GM23338 (cell line): ENCODE measurements at places on chromosomes 3 and 15. TPM values are rescaled to one million over a fixed set of nuclear protein-coding genes. Genes with fewer than 3 reads are reported as not detected.
A peak's percentile ranks its signal among the peaks of the same experiment; 100 is the strongest.

GRCh38 chr3:170003881-170004356, 33.9 kb upstream of the GPR160 start:
- no peaks in the 10 kb centered on the region for H3K36me3 ChIP-seq
- H3K27ac ChIP-seq = no peak overlapping the region
- H3K4me3 ChIP-seq = no peak overlapping the region
- DNase-seq = no peak
- no peaks in the 10 kb centered on the region for H3K4me1 ChIP-seq

- H3K4me1 ChIP-seq = no peaks in the 10 kb centered on the region
- no peaks in the 10 kb centered on the region for H3K27me3 ChIP-seq
- H3K4me3 ChIP-seq = no peak overlapping the region
- H3K36me3 ChIP-seq = no peaks in the 10 kb centered on the region
- no peak overlapping the region for H3K27ac ChIP-seq
Measured at GRCh38 chr3:132196113-132196512, 121.1 kb upstream of the ACP3 start.

GRCh38 chr3:89340408-89340807, 233.0 kb downstream of the EPHA3 start:
- H3K4me1 ChIP-seq = no peaks in the 10 kb centered on the region
- DNase-seq = no peak
- no peak overlapping the region for H3K4me3 ChIP-seq
- no peaks in the 10 kb centered on the region for H3K36me3 ChIP-seq
- no peaks in the 10 kb centered on the region for H3K27me3 ChIP-seq

- no peaks in the 10 kb centered on the region for H3K36me3 ChIP-seq
- no peak for DNase-seq
- H3K27me3 ChIP-seq = no peaks in the 10 kb centered on the region
- H3K27ac ChIP-seq = no peak overlapping the region
- H3K4me1 ChIP-seq = no peaks in the 10 kb centered on the region
Measured at GRCh38 chr3:64837986-64838735, 150.4 kb upstream of the ADAMTS9 start.

DNA sequence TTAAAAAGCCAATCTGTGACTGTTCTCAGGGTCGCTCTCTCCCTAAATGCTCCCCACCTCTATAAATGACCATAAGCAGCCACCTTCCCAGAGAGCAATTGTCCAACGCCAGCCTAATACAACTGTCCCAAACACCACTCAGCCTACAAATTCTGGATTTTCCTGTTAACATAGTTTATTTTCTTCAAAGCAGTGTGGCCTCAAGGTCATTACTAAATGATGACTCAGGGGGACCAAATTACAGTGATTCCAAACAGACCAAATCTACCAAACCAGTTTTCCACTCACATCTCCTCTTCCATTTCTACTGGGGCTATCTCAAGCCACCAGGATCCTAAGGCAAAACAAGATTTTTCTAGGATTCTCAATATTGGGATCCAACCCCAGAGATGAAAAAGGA, 22.5 kb downstream of the HEXA start:
- H3K36me3 ChIP-seq = 0 out of 2 replicates have a peak, but pooled peaks cover 4% of the 10 kb centered on the region
- H3K27me3 ChIP-seq = no peaks in the 10 kb centered on the region
- H3K4me1 ChIP-seq = no peaks in the 10 kb centered on the region
- no peak overlapping the region for H3K27ac ChIP-seq
- no peak overlapping the region for H3K4me3 ChIP-seq

- no peaks in the 10 kb centered on the region for H3K27me3 ChIP-seq
- H3K27ac ChIP-seq = no peak overlapping the region
- DNase-seq = no peak
- no peaks in the 10 kb centered on the region for H3K36me3 ChIP-seq
- no peak overlapping the region for H3K4me3 ChIP-seq
Measured at GRCh38 chr15:82873000-82873680, 63.7 kb downstream of the WHAMM start.

- H3K4me3 ChIP-seq = no peak overlapping the region
- no peaks in the 10 kb centered on the region for H3K36me3 ChIP-seq
- H3K27me3 ChIP-seq = no peaks in the 10 kb centered on the region
- peaks cover 7% of the 10 kb centered on the region for H3K4me1 ChIP-seq
- no peak for DNase-seq
Measured at GRCh38 chr3:18761530-18761929, 336.4 kb upstream of the SATB1 start.

GRCh38 chr3:166457382-166457781, 620.2 kb upstream of the BCHE start:
- no peak overlapping the region for H3K4me3 ChIP-seq
- DNase-seq = no peak
- no peaks in the 10 kb centered on the region for H3K27me3 ChIP-seq

- no peaks in the 10 kb centered on the region for H3K27me3 ChIP-seq
- no peaks in the 10 kb centered on the region for H3K36me3 ChIP-seq
- H3K4me3 ChIP-seq = no peak overlapping the region
- no peaks in the 10 kb centered on the region for H3K4me1 ChIP-seq
- no peak for DNase-seq
Measured at GRCh38 chr3:178260887-178261565, 275.2 kb upstream of the KCNMB2 start.

DNA sequence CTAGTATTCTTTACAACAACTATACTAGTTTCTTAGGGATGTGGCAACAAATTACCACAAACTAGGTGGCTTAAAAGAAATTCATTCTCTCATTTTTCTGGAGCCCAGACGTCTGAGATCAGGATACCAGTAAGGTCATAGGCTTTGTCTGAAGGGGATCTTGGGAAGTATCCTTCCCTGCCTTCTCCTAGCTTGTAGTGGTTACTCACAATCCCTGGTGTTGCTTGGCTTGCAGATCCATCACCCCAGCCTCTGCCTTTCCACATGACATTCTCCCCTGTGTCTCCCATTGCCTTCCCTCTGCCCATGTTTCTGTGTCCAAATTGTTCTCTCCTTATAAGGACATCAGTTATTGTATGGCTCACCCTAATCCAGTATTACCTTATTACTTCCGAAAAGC, 24.3 kb upstream of the CLDN1 start:
- H3K4me3 ChIP-seq = no peak overlapping the region
- DNase-seq = no peak
- no peak overlapping the region for H3K27ac ChIP-seq
- H3K27me3 ChIP-seq = no peaks in the 10 kb centered on the region

DNA sequence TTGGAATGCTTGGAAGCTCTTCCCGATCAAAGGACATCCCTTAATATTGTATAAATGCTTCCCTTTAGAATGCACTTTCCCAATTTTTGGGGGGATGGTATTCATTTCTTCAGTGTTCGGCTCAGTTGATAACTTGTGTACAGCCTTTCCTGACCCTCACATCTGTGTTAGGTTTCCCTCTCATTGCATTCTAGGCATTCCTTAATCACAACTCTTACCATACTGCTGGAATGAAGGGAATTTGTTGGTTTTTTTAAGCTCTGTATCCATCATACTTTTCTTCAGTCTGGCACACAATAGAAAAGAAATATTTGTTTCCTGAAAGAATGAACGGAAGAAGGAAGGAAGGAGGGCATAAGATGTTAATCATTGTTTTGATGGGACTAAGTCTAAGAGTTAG, 119.5 kb downstream of the CHST2 start:
- no peak overlapping the region for H3K27ac ChIP-seq
- no peak for DNase-seq
- H3K4me3 ChIP-seq = no peak overlapping the region
- H3K27me3 ChIP-seq = no peaks in the 10 kb centered on the region

- H3K36me3 ChIP-seq = no peaks in the 10 kb centered on the region
- H3K4me3 ChIP-seq = peak overlapping the region; percentile 56
- peak; percentile 75 for DNase-seq
Measured at GRCh38 chr3:32401126-32401525, 9.5 kb downstream of the CMTM7 start.

- no peak overlapping the region for H3K4me3 ChIP-seq
- DNase-seq = no peak
- H3K36me3 ChIP-seq = peaks cover 61% of the 10 kb centered on the region
- no peaks in the 10 kb centered on the region for H3K4me1 ChIP-seq
- no peak overlapping the region for H3K27ac ChIP-seq
- H3K27me3 ChIP-seq = no peaks in the 10 kb centered on the region
Measured at GRCh38 chr3:119219069-119219468, 21.6 kb downstream of the B4GALT4 start.

- H3K36me3 ChIP-seq = no peaks in the 10 kb centered on the region
- H3K4me1 ChIP-seq = no peaks in the 10 kb centered on the region
- no peak overlapping the region for H3K27ac ChIP-seq
- no peak overlapping the region for H3K4me3 ChIP-seq
- H3K27me3 ChIP-seq = no peaks in the 10 kb centered on the region
- no peak for DNase-seq
Measured at GRCh38 chr3:114478801-114479200, 185.0 kb downstream of the TIGIT start.

- no peak overlapping the region for H3K27ac ChIP-seq
- H3K4me3 ChIP-seq = no peak overlapping the region
- H3K36me3 ChIP-seq = no peaks in the 10 kb centered on the region
- H3K27me3 ChIP-seq = no peaks in the 10 kb centered on the region
- no peaks in the 10 kb centered on the region for H3K4me1 ChIP-seq
- DNase-seq = no peak
Measured at GRCh38 chr3:115281697-115282675, 134.9 kb upstream of the ZBTB20 start.

- H3K36me3 ChIP-seq = no peaks in the 10 kb centered on the region
- no peaks in the 10 kb centered on the region for H3K27me3 ChIP-seq
- peak overlapping the region; percentile 5 for H3K27ac ChIP-seq
- peaks cover 30% of the 10 kb centered on the region; the same call in 1 of the 2 replicates for H3K4me1 ChIP-seq
- no peak overlapping the region for H3K4me3 ChIP-seq
Measured at GRCh38 chr3:162610261-162610660, 1113.7 kb downstream of the OTOL1 start.

- no peak overlapping the region for H3K27ac ChIP-seq
- H3K4me3 ChIP-seq = peak overlapping the region; percentile 48
- H3K27me3 ChIP-seq = peaks cover 23% of the 10 kb centered on the region
- H3K4me1 ChIP-seq = peaks cover 8% of the 10 kb centered on the region; the same call in 1 of the 2 replicates
Measured at GRCh38 chr3:142947799-142948575, 15.5 kb downstream of the PAQR9 start.

DNA sequence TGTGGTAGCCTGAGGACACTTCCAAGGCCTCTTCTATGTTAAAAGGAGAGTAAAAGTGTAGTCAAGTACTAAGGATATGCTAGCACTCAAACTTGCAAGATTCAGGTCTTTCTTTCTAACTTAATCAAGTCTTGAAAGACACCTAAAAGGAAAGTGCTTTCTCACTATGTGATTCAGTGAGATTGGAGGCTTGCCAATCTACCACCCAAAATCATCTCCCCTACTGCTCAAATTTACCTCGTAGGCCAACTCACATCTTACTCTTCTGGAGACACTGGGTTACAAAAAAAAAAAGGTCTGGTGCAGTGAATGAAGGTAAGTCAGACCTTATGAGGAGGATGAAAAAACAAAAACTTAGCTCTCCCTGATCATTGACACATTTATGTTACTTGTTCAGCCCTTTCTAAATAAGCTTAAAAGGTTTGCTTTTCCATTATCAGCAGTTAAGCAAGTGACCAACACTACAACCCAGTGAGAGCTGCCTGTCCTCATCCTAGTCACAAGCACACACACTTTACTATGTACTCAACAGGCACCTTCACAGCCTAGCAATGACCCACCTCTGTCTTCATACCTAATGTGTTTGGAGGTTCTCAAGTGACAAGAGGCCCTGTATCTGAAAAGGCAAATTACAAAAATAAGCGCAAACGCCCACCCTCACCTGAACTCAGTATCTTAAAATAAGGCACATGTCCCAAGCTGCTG, 19.6 kb downstream of the SUMF1 start:
- DNase-seq = no peak
- no peaks in the 10 kb centered on the region for H3K27me3 ChIP-seq
- peaks cover 18% of the 10 kb centered on the region for H3K4me1 ChIP-seq

GRCh38 chr15:70262171-70262570, 164.5 kb upstream of the TLE3 start:
- no peak for DNase-seq
- no peaks in the 10 kb centered on the region for H3K4me1 ChIP-seq
- no peak overlapping the region for H3K4me3 ChIP-seq
- H3K27ac ChIP-seq = no peak overlapping the region
- H3K27me3 ChIP-seq = no peaks in the 10 kb centered on the region
- H3K36me3 ChIP-seq = no peaks in the 10 kb centered on the region

DNA sequence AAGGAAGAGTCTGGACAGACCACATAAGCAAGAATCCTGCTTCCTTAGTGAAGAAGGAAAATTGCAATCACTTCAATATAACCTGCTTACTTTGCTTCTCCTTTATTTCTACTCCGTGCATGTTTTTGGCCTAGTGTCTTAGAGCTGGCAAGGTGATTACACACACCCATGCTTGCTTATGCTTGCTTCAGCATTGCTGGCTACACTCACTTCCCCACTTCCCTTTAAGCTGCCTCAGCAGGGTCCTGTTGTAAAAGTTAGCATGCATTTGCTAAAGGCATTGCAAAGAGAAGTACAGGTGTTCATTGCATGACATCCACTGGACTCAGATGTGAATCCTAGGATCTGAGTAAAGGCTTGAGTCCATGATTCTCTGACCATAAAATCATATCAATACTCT, 47.5 kb upstream of the STT3B start:
- H3K4me3 ChIP-seq = no peak overlapping the region
- H3K4me1 ChIP-seq = no peaks in the 10 kb centered on the region; the same call in 1 of the 2 replicates
- no peak overlapping the region for H3K27ac ChIP-seq
- H3K36me3 ChIP-seq = no peaks in the 10 kb centered on the region
- no peak for DNase-seq
- no peaks in the 10 kb centered on the region for H3K27me3 ChIP-seq

DNA sequence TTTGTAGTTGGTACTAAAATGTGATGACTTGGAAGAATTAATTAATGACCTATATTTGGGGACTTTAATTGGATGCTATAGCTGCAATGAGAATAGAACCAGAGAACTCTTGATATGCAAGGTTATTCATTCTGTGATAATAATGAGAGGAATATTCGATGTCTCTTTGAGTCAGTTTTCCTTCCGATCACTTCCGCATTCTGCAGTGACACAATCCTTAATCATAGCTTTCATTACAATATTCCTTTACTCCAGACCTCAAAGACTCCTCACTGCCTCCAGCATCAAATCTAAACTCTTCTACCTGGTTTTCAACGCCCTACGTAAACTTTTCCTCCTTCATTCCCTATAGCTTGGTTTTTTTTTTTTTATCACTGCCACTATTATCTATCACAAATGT, 21.6 kb downstream of the B3GNT5 start:
- no peaks in the 10 kb centered on the region for H3K27me3 ChIP-seq
- no peak for DNase-seq
- no peak overlapping the region for H3K27ac ChIP-seq
- no peaks in the 10 kb centered on the region for H3K36me3 ChIP-seq
- no peak overlapping the region for H3K4me3 ChIP-seq

GRCh38 chr3:42572278-42572677, 9.5 kb downstream of the SEC22C start:
- H3K4me1 ChIP-seq = no peaks in the 10 kb centered on the region; the same call in 1 of the 2 replicates
- no peak overlapping the region for H3K27ac ChIP-seq
- DNase-seq = peak; percentile 91
- peaks cover 12% of the 10 kb centered on the region for H3K36me3 ChIP-seq
- H3K27me3 ChIP-seq = no peaks in the 10 kb centered on the region
- no peak overlapping the region for H3K4me3 ChIP-seq

GRCh38 chr15:68447976-68448755, 16.2 kb upstream of the ITGA11 start:
- no peak for DNase-seq
- 0 out of 2 replicates have a peak, but pooled peaks cover 3% of the 10 kb centered on the region for H3K4me1 ChIP-seq
- no peak overlapping the region for H3K27ac ChIP-seq
- H3K27me3 ChIP-seq = no peaks in the 10 kb centered on the region
- no peaks in the 10 kb centered on the region for H3K36me3 ChIP-seq

PPARG gene
- total RNA-seq = 0.42 TPM in 1 of 2 replicates, not detected in the other

POPDC2 gene
- not detected in 2 replicates for total RNA-seq

LIPH gene
- 0.03 and 0.16 TPM in 2 replicates for total RNA-seq

SMAD6 gene
- 11.9 and 15.7 TPM in 2 replicates for total RNA-seq

IGDCC3 gene
- 26.3 and 30.7 TPM in 2 replicates for total RNA-seq

KCNMB2 gene
- total RNA-seq = not detected in 2 replicates

EHD4 gene
- total RNA-seq = 30.6 and 31.0 TPM in 2 replicates

ARPIN gene
- 1.4 and 2.8 TPM in 2 replicates for total RNA-seq

THSD4 gene
- 7.2 and 7.4 TPM in 2 replicates for total RNA-seq

PP2D1 gene
- total RNA-seq = not detected in 2 replicates

DISP2 gene
- total RNA-seq = 1.0 and 1.3 TPM in 2 replicates
